ENCODE measurements at places on chromosomes 3 and 15.

DNA sequence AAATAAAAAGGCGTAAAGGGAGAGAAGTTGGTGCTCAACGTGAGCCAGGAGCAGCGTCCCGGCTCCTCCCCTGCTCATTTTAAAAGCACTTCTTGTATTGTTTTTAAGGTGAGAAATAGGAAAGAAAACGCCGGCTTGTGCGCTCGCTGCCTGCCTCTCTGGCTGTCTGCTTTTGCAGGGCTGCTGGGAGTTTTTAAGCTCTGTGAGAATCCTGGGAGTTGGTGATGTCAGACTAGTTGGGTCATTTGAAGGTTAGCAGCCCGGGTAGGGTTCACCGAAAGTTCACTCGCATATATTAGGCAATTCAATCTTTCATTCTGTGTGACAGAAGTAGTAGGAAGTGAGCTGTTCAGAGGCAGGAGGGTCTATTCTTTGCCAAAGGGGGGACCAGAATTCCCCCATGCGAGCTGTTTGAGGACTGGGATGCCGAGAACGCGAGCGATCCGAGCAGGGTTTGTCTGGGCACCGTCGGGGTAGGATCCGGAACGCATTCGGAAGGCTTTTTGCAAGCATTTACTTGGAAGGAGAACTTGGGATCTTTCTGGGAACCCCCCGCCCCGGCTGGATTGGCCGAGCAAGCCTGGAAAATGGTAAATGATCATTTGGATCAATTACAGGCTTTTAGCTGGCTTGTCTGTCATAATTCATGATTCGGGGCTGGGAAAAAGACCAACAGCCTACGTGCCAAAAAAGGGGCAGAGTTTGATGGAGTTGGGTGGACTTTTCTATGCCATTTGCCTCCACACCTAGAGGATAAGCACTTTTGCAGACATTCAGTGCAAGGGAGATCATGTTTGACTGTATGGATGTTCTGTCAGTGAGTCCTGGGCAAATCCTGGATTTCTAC, at the start of gene RARB:
Gene RARB (plus strand): TSS at position 322 of the 847 bp plus-strand sequence. CDS start 469 bp downstream, at position 791.
- DNase-seq = no peak

GRCh38 chr15:67024998-67025368, 40.4 kb upstream of the SMAD3 start:
- no peak for DNase-seq

- no peak for DNase-seq
Measured at GRCh38 chr15:57356636-57357035, 19.7 kb upstream of the CGNL1 start.

DNA sequence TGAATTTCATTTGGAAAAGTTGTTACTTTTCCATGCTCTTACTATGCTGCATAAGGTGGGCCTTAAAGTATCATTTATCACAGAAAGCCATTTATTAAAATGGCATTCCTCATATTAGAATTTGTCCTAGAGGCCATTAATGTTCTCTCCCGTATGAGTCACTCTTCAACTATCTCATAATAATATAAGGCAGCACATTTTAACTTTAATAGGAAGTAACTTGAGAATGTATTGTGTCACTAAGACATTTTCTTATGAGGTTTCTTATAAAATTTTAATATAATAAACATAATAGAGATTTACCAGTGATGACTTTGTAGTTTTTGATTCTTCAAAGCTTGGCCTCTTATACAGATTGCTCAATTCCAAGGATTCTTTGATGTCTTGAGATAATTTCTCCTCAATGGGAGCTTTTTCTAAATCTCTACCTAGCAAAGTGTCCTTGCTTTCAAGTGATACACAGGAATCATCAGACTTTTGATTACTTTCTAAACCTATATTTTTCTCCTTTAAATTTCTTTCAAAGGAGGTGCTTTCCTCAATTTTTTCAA, 74.7 kb downstream of the ZBBX start:
- DNase-seq = no peak

GRCh38 chr3:124893526-124893925, 6.4 kb upstream of the ITGB5 start:
- no peak for DNase-seq

GRCh38 chr3:149554826-149555225, 80.3 kb downstream of the TM4SF4 start:
- no peak for DNase-seq

- no peak for DNase-seq
Measured at GRCh38 chr15:49669288-49669687, 48.4 kb downstream of the DTWD1 start.

DNA sequence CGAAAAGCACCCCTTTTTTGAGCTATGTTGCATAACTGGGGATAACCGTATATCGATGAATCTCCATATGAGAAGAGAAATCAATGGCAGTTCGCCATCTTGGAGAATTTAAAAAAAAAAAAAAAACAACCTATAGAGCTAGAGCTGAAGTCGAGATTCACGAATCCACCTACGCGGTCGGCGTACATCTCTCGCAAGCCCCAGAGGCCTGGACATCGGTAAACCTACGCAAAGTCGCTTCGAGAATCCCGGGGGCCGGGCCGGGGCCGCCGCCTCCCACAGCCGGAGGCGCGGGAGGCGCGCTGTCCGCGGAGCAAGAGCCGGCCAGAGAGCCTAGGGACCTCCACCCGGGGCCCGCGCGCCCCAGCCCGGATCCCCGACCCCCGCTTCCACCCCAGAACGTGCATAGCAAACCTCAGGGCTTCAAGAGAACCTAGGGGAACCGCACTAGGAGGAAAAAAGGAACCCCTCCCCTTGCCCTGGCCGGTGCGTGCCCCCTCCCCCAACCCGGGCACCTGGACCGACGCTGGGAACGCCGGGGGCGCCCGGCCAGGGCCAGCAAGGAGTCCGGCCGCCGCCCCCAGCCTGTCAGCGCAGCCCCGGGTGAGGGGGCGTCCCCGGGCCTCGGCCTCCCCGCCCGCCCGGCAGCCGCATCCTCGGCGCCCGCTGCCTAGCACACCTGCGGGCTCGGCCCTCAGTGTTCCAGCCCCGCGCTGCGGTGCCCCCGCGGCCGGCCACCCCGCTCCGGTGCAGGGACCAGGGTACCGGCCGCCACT, 567 bp downstream of the PFN2 start:
- no peak for DNase-seq

GRCh38 chr15:71116942-71117341, 1.7 kb downstream of the THSD4 start:
- DNase-seq = no peak

DNA sequence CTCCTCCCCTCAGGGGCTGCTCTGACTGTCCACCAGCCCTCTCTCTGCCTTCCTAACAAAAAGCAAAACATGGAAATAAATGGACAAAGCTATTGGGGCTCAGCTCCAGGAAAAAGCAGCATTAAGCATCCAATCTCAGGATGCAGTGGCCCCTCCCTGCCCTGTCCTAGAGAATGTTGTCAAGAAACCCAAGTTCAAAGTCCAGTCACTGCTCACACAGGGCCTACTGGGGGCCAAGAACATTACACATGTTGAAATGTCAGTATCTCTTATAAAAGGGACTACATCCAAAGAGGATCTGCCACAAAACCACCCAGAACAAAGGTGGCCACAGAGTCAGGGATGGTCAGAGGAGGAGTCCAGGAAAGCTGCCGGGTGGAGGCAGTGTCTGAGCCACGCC, 7.6 kb upstream of the GRIP2 start:
- no peak for DNase-seq

- no peak for DNase-seq
Measured at GRCh38 chr3:132596816-132597433, at the start of gene ACKR4. TSS of gene ACKR4 (plus strand) at chr3:132597270. CDS start at chr3:132600398, 3,128 bp downstream.

- no peak for DNase-seq
Measured at GRCh38 chr3:192642651-192643050, 84.7 kb downstream of the FGF12 start.

- DNase-seq = no peak
Measured at GRCh38 chr3:10387881-10388609, 67.1 kb upstream of the SEC13 start.

- no peak for DNase-seq
Measured at GRCh38 chr15:100810831-100811230, 68.8 kb upstream of the ALDH1A3 start.

GRCh38 chr3:114746502-114746901, 400.6 kb downstream of the ZBTB20 start:
- no peak for DNase-seq

DNA sequence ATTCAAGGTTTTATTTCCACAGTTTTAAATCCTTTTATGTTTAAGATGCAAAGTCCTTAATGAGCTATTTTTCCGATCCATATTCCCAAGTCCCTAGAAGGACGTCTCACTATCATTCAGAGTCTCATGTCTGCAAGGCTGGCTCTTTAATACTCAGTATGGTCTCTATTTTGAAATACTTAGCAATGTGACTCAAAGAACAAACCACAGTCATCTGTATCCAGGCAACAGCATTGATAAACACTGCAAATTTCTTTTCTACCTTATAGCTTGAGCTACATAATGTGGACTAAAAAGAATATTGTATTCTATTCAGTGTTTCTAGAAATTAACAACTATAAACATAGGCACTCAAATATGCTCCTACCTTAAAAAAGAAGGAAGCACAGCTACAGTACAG, 588.3 kb upstream of the NAALADL2 start:
- DNase-seq = no peak

GRCh38 chr3:73709712-73710111, 85.0 kb upstream of the PDZRN3 start:
- DNase-seq = no peak

- DNase-seq = no peak
Measured at GRCh38 chr3:168983046-168983445, 680.5 kb downstream of the MECOM start.

DNA sequence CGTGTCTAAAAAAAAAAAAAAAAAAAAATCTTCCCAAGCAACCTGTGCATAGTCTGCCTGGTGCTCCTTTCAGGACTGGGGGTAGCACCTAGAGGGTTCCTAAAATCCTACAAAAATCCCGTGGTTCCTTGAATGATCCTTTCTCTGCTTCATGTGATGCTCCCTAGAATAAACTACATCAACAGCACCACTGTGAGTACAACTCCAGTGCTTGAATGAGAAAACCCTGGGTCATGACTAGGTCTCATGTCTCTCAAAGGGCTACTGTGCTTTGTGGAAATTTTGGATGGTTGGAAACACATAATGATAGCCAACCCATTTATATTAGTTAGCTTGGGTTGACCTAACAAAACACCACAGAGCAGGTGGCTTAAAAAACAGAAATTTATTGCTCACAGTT, 243.5 kb downstream of the OPA1 start:
- no peak for DNase-seq

- DNase-seq = no peak
Measured at GRCh38 chr15:57504599-57504940, 87.1 kb upstream of the MYZAP start.

Measured in GF-D8 (cell line).